ENCODE measurements at places on chromosomes 5 and 9.

DNA sequence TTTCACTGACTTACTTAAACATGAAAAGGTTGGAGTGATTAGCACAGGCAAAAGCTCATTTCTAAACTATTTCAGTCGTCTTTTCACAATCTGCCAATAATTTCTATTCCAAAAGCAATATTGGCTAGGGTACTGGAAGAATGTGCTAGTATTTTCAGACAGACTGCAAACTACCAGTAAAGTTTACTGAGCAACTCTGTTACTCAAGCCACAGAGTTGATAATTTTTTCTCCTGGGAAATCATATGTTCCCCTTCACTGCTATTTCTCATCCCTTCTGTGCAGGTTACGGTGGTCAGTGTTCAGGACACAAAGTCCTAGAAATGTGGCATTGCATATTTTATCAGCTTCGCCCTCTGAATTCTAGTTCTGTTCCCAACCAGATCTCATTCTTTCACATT lies 343.3 kb upstream of the TNC start:
- ATAC-seq = no peak

GRCh38 chr5:180810959-180811622 lies 8.5 kb upstream of the MGAT1 start:
- ATAC-seq = peak; percentile 56

DNA sequence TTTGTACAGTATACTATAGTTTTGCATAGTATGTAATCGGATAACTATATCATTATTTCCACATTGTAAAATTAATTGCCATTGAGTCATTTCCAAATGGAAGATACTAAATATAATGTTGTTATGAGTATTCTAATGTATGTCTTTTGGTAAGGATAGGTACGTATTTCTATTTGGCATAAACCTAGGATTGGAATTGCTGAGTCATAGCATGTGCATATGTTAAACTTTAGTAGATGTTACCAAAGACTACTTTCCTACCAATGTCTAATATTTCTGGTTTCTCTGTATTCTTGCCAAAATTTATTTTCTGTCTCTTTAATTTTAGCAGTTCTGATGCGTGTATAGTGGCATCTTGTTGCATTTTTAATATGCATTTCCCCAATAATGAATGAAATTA lies 825.1 kb upstream of the ARRDC3 start:
- no peak for ATAC-seq

DNA sequence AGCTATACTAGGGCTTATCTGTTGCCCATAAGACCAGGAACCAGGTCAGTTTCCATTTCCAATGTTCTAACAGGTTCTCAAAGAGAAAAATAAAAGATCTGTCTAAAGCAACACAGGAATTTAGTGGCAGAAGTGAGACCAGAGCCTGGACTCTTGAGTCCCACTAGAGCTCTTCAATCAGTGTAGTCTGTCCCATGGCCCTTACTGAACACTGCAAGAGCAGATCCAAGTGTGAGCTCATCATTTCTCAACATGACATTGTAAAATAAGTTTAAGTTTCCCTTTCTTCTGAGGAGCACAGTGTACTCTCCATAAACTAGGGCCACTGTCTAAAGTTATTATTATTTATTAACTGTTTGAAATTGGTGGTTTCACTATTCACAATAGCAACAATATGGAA lies 8.6 kb upstream of the PAPPA start:
- no peak for ATAC-seq

DNA sequence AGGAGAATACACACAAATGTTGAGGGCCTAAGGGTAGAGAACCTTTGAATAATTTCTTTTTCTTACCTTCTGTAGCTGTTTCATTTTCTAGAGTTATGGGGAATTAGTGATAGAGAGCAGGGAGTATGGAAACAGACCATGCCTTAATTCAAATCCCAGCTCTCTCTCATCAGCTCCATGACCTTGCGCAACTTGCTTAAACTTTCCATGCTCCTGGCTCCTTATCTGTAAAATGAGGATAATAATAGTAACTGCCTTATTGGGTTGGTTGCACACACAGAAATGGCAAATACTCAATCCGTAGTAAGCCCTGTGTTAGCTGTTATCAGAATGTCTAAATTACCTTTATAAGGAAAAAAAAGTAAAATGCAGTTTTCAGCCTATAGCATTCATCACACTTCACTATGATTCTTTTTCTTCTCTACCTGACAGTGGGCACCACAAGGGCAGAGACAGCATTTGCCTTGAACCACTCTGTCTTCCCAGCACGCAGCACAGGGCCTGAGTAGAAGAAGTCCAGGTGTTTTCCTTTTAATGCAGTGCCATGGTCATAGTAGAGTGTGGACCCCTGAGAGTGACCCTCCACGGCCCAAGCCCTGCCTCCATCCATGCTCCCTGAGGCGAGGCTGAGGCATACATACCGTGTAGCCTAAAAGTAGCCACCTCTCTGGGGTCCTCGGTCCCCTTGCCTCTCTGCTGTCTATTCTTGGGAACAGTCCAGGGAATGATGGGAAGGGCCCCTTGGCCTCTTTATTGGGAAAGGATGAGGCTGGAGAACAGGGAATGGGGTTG lies 17.4 kb downstream of the C5orf15 start:
- ATAC-seq = no peak

- no peak for ATAC-seq
Observed at GRCh38 chr5:126855266-126855665, 78.3 kb downstream of the LMNB1 start.

DNA sequence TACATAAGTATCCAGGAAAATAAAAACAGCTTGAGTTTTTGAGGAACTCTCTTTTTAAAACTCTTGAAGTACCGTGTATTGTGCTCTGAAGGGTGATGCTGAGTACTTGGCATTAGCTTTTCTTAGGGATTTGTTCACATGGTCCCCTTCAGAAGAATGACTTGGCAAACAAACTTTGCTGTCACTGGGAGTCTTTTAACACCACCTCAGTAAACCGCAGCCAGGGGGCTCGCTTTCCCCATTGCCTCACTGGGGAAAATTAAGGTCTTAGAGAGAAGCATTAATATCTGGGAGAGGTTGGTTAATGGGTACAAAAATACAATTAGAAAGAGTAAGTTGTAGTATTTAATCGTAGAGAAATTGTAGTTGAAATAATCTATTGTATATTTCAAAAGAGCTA lies 105.9 kb upstream of the DAP start:
- ATAC-seq = no peak

GRCh38 chr9:69004836-69005235 lies 9.1 kb downstream of the PRKACG start:
- no peak for ATAC-seq

- no peak for ATAC-seq
Observed at GRCh38 chr5:80193401-80193800, 62.4 kb downstream of the SERINC5 start.

DNA sequence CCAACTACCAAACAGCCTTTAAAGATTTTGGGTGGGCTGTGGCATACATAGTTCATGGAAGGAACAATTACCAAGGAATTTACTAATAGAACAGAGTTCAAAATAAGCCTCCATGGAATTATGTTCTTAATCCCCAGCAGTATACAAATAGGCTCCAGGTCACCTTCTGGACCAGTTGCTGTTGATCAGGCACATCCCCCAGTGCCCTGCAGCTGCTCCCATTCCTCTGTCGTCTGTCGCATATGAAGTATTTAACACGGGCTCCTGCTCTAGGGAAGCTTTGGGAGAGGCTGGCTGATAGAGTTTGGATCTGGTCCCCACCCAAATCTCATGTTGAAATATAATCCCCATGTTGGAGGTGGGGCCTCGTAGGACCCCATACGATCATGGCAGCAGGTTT lies 17.8 kb downstream of the SHC3 start:
- no peak for ATAC-seq

- peak; percentile 45 for ATAC-seq
Observed at GRCh38 chr5:115626445-115626823, 598 bp upstream of the TMED7 start.

DNA sequence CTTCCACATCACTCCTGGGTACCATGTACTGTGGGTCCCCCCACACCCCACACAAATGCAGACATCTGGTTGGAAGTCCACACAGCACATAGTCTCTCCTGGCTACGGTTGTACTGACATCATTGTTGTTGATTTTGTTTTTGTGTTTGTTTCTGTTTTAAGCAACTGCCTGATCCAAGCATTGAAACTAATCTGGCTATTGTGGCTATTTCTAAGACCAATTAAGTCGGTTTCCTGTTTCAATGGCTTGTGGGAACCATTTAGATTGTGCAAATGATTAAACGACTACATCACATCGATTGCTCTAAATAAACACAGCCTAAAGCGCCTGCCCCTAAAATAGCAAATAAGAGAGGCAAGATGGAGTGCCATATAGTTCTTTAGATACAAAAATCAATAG lies 226.8 kb upstream of the IRX4 start:
- ATAC-seq = no peak

- peak; percentile 64 for ATAC-seq
Observed at GRCh38 chr5:148913985-148914431, 87.6 kb downstream of the ADRB2 start.

- no peak for ATAC-seq
Observed at GRCh38 chr5:59537961-59538749, 355.4 kb downstream of the PDE4D start.

- no peak for ATAC-seq
Observed at GRCh38 chr9:83238871-83239640, 176.1 kb upstream of the RASEF start.

DNA sequence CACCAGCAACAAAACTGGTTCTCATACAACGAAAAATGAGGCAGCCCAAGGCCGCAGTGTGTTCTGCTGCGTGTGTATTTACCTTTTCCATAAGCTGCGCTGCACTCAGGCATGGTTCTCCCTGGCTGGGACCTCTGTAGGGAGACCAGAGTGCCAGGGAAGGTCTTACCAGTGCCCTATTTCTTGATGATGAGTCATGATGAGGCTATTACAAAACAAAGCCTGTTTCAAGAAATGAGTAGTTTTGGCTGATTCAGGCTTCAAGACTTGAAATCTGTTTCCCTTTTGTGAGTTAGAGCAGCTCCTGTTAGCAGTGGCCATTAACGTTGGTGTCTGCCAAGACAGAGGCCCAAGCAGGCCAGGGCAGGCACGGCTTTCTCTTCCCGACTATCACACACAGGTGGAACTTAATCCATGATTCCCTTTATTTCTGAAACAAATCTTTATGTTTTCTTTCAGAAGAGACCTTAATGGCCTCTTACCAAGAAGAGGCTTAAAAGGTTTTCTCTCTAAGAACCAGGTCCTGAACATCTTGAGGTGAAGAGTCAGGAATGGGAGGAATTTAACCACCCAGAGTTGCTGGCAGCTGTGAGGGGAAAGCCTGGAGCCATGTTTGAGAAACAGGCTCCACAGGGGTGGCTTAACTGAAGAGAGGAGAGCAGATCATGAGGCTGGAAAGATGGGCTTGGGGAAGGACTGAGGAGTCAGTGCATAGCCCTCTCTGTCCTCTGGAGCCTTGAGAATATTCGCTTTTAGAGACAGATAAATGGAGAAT lies 41.4 kb upstream of the TIFAB start:
- ATAC-seq = peak; percentile 69

DNA sequence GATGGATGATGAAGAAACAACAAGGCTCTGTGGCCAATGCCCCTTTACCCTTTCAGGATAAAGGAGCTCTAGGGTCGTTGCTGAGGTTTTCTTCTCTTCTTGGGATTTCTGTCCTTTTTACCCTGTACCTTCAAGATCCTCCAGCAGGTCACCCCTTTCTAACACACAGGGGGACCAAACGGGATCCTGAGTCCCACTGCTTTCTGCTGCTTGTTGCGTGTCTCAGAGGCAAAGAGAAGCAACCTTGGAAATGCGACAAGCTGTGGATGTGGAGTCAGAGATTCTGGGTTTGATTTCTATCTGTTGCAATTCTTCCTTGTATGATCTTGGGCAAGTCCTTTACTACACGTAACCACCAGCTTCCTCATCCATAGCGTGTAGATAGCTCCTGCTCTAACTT lies 20.5 kb downstream of the GLRA1 start:
- ATAC-seq = no peak

- no peak for ATAC-seq
Observed at GRCh38 chr5:132665574-132666080, 7.7 kb downstream of the IL13 start.

- peak; percentile 57 for ATAC-seq
Observed at GRCh38 chr5:96113170-96113939, 151.7 kb upstream of the ELL2 start.

DNA sequence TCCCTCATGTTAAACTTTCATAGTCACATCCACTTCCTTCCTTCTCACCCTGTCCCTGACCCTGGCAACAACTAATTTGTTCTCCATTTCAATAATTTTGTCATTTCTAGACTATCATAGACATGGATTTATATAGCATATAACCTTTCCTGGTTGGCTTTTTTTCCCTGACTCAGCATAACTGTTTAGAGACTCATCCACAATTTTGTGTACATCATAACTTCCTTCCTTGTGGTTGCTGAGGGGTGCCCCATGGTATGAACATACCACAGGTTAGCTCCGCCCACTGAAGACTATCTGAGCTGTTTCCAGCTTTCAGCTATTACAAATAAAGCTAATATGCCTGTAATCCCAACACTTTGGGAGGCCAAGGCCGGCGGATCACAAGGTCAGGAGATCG lies 137.3 kb downstream of the PHF2 start:
- no peak for ATAC-seq

DNA sequence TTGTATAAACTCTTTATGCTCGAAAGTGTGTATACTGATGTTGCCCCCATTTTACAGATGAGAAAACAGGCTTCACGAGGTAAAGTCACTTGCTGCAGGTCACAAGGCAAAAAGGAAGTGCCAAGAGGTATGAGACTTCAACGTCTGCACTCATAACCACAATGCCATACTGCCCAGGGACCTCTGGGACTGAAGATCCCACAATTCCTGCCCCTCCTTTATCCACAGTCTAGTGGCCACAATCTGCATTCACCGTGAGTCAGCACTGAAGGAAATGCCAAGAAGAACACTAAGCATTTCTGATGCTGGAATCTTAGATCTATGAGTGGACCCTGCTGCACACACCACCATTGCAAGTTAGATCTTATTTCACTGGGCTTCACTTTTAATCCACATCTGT lies 37.3 kb downstream of the MED27 start:
- peak; percentile 98 for ATAC-seq

DNA sequence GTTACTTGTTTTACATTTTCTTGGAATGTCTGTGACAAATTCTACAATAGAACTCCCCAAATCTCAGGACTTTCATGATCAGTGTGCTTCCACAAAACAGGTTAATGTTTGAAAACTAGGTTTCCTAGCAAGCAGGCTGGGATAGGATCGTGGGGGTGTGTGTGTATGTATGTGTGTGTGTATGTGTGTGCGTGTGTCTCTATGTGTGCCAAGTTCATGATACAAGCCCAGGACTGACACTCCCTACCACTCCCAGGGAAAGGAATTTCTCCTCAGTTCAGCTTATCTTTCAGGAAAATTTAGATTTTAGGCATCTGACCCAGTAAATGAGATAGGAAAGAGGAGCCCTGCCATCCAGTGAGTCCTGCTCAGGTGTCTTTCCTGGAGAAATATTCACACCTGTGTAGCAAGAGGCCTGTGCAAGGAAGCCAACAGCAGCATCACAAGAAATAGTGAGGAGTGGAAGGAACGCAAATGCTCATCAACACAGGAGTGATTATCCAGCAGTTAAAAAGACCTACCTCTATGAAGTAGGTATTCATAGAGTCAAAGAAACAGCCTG lies 13.8 kb upstream of the ABLIM3 start:
- no peak for ATAC-seq

GRCh38 chr5:150851039-150851438 lies 4.7 kb downstream of the IRGM start:
- no peak for ATAC-seq

Data from SK-N-SH treated with all-trans-retinoic acid at 6 μM for 48 hours (cell line).